ENCODE measurements at places on chromosomes 16 and 17.

- H3K27me3 ChIP-seq, result no peaks in the 10 kb centered on the region
- peak overlapping the region; percentile 70 for H3K27ac ChIP-seq
- H3K4me3 ChIP-seq, result peak overlapping the region; percentile 27
- DNase-seq, result peak; percentile 37
Observed at GRCh38 chr16:79415983-79416640, 184.4 kb downstream of the MAF start.

- H3K36me3 ChIP-seq, result no peaks in the 10 kb centered on the region
- H3K4me1 ChIP-seq, result no peaks in the 10 kb centered on the region
- no peak overlapping the region for H3K27ac ChIP-seq
Observed at GRCh38 chr17:38533866-38534497, 71.8 kb downstream of the SRCIN1 start.

DNA sequence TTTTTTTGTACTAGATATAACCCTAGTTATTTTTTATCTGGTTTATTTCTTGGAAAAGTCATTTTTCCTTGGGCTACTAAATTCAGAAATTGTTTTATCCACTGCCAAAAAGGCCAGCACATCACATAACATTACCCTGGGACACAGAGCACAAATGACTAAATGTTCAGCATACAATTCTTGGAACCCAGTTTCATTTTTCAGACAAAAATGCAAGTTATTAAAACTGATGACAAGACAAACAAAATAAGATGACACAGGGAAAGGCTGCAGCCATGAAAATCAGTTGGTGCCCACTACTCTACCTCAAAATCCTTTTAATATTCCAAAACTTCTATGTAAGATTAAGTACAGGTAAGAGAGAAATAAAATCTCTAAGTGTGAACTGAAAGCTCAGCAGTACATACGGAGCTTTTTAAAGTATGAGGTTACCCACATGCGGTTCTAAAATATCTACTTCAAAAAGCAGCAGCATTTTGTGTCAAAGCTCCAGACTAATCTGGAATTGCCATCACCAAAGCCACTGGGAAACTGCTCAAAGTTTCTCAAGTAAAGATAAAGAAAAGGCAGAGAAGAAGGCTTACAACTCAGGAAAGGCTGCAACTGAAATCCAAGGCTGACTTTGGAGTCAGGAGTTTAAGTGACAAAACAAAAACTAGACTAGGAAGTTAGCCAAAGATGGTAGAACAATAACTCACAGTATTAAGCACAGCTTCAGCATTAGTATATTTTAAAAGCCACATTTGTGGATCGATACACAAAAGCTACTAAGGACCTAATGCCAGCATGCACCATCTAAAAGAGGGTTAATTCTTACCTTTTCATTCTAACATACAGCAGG is 41.4 kb downstream of the AP1G1 start:
- no peak for DNase-seq
- no peak overlapping the region for H3K4me3 ChIP-seq
- H3K27ac ChIP-seq, result peak overlapping the region; percentile 34
- peaks cover 52% of the 10 kb centered on the region for H3K36me3 ChIP-seq

DNA sequence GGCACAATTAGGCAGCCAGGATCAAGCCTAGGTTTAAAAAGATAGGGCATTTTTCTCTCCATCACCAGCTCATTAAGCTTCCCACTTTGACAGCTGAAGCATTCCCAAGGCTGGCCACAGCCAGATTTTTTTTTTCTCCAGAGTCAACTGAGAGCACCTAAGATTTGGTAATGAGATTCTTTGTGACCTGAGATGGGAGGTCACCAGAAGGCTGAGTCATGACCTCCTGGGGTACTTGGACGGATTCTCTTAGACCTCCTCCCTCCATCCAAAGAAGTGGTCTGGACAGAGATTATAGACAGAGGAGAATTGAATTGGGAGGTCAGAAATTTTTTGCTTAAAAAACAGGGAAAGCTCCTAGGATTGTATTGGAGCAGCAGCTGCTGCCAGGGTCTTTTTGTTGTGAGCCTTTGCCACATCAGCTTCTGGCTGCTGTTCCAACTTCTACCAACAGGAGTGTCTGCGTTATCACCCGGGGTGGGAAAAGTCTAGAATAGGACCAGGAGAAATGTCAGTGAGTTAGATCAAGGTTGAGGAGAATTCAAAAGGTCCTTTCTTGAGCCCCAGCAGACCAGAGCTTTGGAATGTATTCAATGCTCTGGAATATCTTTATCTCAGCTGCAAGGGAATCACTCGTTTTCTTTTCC is 221.2 kb upstream of the N4BP1 start:
- no peak overlapping the region for H3K4me3 ChIP-seq
- H3K36me3 ChIP-seq, result no peaks in the 10 kb centered on the region
- H3K27ac ChIP-seq, result no peak overlapping the region
- no peaks in the 10 kb centered on the region for H3K27me3 ChIP-seq

DNA sequence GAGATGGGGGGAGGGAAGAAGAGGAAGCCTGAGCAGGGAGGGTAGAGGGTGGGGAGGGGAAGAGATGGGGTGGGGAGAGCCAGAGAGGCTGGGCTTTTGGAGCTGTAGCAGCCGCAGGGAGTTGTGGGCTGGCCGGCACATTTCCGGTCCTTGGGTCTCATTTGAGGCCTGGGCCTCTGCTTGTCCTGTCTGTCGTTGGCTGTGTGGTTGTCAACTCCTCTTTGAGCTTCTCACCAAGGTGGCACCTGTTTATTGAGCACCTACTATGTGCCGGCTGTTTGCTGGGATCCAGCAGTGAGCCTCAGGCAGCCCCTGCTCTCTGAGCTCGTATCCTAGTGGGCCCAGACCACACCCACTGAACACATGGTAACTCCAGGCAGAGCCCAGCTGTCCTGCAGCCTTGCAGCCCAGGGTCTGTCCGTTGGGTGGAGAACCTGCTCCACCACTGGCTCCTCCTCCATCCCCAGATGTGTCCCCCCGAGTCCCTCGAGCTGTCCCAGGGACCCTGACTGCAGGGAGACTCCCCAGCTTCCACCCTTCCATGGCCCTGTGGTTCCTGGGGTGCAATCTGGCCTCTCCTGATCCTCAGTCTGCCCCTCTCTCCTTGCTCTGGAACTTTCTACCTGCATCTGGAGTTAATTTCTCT is 164.9 kb downstream of the IRF8 start:
- H3K36me3 ChIP-seq, result no peaks in the 10 kb centered on the region
- H3K4me3 ChIP-seq, result no peak overlapping the region
- H3K27me3 ChIP-seq, result no peaks in the 10 kb centered on the region
- DNase-seq, result no peak

DNA sequence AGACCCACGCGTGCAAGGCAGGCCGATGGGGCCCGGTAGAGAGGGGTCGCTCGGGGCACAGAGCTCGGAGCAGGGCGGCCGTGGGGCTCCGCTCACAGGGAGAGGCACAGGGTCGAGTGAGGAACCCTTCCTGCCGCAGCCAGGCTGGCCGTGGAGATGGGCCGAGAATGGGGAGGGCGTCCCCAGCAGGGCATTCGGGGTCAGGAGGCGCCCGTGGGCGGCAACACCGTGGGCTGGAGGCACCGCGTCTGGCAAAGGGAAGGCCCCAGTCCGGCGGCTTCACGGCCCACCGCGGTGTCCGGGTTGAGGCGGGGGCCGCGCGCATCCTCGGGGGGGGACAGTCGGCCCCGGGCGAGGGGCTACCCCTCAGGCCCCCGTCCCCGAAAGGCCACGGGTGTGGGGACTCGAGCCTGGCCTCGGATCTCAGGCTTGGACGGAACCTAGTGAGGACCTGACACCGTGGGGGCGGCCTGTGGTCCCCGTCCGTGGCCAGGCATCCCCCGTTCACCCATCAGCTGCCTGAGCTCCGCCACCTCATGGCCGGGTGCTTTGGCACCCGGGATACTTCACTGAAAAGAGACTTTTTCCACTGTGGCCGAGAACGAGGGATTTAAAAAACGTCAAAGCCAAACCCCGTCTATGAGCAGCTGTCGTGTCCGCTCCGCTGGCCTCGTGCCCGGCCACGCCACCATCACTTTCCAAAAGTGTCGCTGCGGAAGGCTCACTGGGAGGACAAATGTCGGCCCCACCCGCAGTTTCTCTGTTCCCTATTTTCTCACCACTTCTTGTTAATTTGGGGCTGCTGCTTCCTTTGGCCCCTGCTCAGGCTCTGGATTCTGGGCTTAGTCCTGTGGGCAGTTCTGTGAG is 73.6 kb downstream of the METRNL start:
- no peak overlapping the region for H3K27ac ChIP-seq
- H3K27me3 ChIP-seq, result peaks cover 14% of the 10 kb centered on the region
- H3K4me1 ChIP-seq, result peaks cover 17% of the 10 kb centered on the region
- no peak for DNase-seq
- H3K36me3 ChIP-seq, result no peaks in the 10 kb centered on the region
- H3K4me3 ChIP-seq, result no peak overlapping the region

DNA sequence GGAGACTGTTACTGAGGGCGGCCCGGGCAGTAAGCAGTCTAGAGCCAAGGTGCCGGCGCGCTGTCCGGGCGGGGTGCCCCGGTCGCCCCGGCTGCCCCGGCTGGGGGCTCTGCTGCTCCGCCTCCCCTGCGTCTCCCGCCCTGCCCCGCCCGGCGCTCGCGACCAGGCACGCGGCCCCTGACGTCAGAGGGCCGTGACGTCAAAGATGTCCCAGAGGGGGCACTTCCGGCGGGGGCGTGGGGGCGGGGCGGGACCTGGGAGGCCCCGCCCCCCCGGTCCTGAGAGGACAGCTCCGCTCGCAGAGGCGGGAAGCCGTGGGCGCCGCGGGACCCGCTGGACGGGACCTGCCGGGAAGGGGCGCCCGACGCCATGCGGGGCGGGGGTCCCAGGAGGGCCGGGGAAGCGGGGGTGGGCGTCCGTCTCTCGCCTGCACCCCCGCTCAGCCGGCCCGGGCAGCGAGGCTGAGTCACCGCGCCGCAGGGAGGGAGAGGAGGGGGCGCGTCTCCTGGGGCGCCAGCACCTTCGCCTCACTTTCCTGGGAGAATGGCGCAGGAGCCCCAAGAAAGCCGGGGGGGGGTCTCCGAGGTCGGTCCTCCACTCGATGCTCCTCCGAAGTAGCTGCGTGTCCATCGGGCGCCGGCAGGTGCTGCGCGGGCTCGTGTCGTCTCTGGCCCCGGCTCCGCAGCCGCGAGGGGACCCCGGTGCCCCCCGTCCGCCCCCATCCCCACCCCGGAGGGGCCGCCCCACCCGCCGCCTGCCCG is 4.4 kb upstream of the HIC1 start:
- H3K36me3 ChIP-seq, result no peaks in the 10 kb centered on the region
- H3K4me3 ChIP-seq, result peak overlapping the region; percentile 35
- peak; percentile 75 for DNase-seq
- peaks cover 22% of the 10 kb centered on the region for H3K27me3 ChIP-seq

DNA sequence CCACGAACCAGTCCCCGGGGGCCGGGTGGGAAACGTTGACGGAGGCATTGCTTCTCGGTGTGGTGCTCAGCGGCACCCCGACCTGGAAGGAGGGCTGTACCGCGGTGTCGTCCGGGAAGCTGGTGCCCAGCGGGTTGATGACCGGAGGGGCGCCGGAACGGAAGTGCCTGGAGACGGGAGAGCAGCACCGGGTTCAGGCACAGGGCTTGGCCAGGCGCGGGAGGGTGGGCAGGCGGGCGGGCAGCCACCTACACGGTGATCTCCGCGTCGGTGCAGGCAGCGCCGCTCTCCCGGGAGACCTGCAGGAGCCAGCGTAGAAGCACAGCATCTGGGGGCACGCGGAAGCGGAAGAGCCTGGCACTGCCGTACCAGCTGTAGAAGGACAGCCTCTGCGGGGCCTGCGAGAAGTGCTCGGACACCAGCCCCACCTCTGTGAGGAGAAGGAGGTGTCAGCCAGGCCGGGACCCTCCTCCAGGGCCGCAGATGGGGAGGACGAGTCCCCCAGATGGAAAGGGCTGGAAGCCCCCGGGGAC is 4.3 kb downstream of the PGAP6 start:
- peaks cover 12% of the 10 kb centered on the region for H3K4me1 ChIP-seq
- H3K27me3 ChIP-seq, result peaks cover 2% of the 10 kb centered on the region
- peaks cover 9% of the 10 kb centered on the region for H3K36me3 ChIP-seq
- H3K4me3 ChIP-seq, result no peak overlapping the region

DNA sequence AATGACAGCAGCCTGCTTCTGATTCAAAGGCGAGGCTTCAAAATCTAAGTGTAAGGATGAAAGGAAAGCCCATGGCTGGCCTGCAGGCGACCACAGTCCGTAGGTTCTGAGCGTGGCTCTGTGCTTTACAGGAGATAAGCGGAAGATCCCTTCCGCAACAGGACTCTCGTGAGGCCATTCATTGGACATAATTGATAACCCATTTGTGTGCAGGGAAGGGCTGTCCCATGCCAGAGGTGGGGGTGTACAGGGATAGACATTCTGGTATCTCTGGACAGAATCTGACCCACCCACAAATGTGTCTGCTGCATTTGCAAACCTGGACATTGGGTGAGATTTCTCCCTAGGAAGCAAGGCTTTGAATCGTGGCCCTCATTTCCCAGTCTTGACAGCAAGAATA is 4.0 kb downstream of the CYB561 start:
- H3K36me3 ChIP-seq, result no peaks in the 10 kb centered on the region
- peak overlapping the region; percentile 12 for H3K27ac ChIP-seq
- no peak for DNase-seq
- peaks cover 54% of the 10 kb centered on the region for H3K4me1 ChIP-seq
- peaks cover 3% of the 10 kb centered on the region for H3K27me3 ChIP-seq
- no peak overlapping the region for H3K4me3 ChIP-seq

DNA sequence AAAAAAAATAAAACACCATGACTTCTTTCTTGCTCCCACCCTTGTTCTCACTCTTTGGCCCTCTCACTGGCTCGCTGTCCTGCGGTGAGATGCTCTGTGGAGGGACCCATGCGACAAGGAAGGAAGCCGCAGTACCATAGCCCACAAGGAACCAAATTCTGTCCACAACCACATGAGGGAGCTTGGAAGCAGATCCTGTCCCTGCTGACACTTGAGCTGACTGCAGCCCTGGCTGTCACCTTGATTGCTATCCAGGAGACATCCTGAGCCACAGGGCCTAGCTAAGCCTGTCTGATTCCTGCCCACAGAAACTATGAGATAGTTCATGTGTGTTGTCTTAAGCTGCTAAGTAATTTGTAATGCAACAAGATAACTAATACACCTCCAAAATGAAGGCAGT is 4.8 kb upstream of the MT2A start:
- peaks cover 18% of the 10 kb centered on the region for H3K27me3 ChIP-seq
- no peak overlapping the region for H3K27ac ChIP-seq
- H3K4me1 ChIP-seq, result peaks cover 20% of the 10 kb centered on the region
- H3K4me3 ChIP-seq, result no peak overlapping the region
- H3K36me3 ChIP-seq, result no peaks in the 10 kb centered on the region

GRCh38 chr16:10598157-10598556 is 17.8 kb upstream of the EMP2 start:
- H3K27ac ChIP-seq, result no peak overlapping the region
- no peak for DNase-seq
- H3K27me3 ChIP-seq, result no peaks in the 10 kb centered on the region
- H3K36me3 ChIP-seq, result no peaks in the 10 kb centered on the region
- no peak overlapping the region for H3K4me3 ChIP-seq

- no peak overlapping the region for H3K4me3 ChIP-seq
- H3K36me3 ChIP-seq, result peaks cover 14% of the 10 kb centered on the region
- no peak for DNase-seq
- no peak overlapping the region for H3K27ac ChIP-seq
- peaks cover 14% of the 10 kb centered on the region for H3K4me1 ChIP-seq
Observed at GRCh38 chr16:15996432-15997109, 47.2 kb downstream of the ABCC1 start.

GRCh38 chr17:45144199-45145034 is 3.9 kb upstream of the HEXIM1 start:
- H3K4me1 ChIP-seq, result peaks cover 44% of the 10 kb centered on the region
- no peak for DNase-seq
- H3K27ac ChIP-seq, result no peak overlapping the region
- H3K4me3 ChIP-seq, result peak overlapping the region; percentile 47

Measured in activated CD4-positive, alpha-beta memory T cell treated with anti-CD3 and anti-CD28 coated beads, Interleukin-2, amount 10 ng/mL, durations not matched to agents 7 days and 5 days (primary cell).